ENCODE measurements at places on chromosomes 7 and 10.

GRCh38 chr7:129886818-129887186, 66.0 kb downstream of the UBE2H start:
- DNase-seq = no peak

DNA sequence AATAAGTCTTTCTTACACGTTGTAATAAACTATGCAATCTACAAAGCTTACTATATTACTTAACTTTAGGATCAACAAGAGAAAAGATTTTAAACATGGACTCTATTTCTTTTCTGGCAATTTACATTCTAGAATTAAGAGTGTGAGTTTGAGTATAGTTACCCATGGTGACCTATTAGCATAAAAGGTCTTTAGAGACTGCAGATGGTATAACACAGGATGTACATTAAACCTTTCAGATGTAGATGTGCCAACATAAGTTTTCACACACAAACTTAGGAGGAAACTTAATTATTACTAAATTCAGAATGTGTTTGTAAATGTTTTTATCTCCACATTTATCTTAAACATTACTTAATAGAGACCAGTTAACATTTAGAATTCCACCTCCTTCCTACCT, 54.1 kb downstream of the KCND2 start:
- no peak for DNase-seq

DNA sequence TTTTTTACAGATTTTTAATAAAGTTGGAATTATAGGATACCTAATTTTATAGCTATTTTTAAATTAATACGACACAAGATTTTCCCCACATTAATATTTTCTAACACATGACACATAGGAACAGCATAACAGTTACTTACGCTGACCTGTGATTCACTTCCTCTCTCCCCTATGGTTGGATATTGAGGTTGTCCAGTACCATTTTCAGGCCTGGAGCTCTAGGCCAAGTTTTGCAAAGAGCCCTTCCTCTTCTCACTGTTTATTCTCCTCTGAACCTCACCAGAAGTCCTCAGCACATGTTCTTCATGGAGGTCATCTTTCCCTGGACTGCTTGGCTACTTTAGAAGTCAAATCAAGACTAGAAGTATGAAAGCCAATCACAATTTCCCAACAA, 28.2 kb downstream of the LYZL1 start:
- peak; percentile 16 for DNase-seq

GRCh38 chr7:102080434-102081243, 206.0 kb upstream of the SH2B2 start:
- no peak for DNase-seq

DNA sequence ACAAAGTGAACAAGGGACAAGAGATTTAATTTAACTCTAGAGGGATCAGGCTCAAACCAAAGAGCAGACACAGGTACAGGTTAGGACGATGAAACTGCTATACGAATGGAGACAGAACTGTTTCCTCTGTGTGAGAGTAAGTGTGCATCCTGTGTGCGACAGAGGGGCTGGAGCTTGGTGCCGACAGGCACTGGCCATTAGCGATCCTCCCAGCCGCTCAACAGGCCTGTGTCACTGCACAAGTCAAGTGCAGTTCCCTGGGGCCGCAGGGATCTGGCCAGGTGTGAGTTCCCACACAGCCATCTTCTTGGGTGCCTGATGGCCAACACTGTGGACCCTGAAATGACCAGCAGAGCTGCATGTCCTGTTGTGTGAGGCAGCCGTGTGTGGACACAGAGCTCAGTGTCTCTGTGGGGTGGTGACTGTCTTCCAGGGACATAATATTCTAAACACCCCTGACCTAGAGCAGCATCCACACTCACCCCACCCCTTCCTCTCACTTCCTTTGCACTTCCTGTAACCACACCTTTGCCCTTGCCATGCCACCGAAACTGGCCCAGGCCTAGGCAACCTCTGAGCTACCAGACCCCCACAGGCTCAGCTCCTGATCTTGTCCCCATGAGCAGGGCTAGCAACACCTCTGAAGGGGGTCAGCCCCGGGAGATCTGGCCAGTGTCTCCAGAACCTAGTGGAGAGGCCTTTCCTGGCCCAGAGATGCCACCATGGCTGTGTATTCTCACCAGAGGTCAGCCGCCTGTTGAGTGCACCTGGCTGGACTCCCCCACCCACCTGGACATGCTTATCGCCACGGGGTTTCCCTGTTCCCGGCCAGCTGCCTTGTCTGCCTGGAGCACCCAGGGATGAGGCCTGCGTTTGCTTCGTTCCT, 11.7 kb upstream of the TBRG4 start:
- no peak for DNase-seq

- peak; percentile 19 for DNase-seq
Observed at GRCh38 chr10:23294638-23295247, 49.9 kb downstream of the C10orf67 start.

- no peak for DNase-seq
Observed at GRCh38 chr7:20776942-20777341, 9.7 kb downstream of the SP8 start.

GRCh38 chr10:588246-589165, 101.0 kb downstream of the DIP2C start:
- peak; percentile 61 for DNase-seq

DNA sequence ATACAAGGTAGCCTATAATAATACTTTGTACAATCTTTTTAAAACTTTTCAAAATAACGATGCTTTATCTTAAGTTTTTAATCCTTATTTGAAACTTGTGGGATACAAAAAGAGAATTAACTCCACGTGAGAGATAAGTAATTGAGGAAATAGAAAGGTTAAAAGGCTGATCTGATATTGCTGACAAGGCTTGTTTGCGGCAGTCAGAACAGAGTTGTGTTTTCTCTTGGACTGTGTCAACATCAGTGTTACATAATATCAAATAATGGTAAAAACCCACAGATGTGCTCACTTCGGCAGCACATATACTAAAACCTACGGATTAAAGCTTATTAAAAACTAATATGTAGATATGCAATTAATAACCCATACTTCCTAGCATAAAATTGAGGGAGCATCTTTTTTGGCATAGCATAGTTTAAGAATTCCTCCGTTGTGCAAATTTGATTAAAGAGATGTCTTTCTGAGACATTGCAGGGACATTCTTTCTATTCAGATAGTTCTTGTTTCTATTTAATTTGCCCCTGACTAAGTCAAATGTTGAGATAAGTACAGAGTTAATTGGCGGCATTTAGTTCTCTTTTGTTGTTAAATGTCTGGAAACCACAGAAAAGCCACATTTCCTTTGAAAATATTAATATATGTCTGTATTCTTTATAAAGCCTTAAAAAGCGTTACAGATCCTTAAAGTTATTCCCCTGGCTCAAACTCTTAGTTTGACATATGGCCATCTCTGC, 63.3 kb downstream of the FAM185A start:
- DNase-seq = no peak

- no peak for DNase-seq
Observed at GRCh38 chr7:124323597-124323996, 290.7 kb upstream of the TMEM229A start.

Measured in EH (cell line).